Panc1 (cell line): ENCODE measurements at places on chromosomes 2 and 18.

DNA sequence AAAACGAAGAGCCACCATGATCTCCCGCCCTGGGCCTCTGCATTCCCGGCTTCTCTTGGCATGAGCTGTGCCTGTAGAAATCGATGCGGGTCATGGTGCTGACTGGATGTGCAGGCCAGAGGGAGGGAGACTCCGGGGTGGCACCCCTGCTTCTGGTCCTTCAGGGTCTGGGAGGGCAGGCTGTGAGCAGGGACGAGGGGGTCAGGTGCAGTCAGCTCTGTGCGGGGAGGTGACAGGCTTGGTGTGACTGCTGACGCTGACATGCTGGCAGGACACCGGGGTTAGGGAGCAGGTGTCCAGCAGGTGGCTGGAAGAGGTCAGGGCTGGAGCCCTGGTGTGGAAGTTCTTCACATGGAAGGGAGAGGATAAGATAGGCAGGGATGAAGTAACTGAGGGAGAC, 48.7 kb upstream of the KCNF1 start:
- DNase-seq, result no peak

GRCh38 chr18:2893676-2894075, 46.9 kb downstream of the EMILIN2 start:
- no peak for DNase-seq

GRCh38 chr18:27073404-27073830, 111.7 kb downstream of the CHST9 start:
- DNase-seq, result no peak

DNA sequence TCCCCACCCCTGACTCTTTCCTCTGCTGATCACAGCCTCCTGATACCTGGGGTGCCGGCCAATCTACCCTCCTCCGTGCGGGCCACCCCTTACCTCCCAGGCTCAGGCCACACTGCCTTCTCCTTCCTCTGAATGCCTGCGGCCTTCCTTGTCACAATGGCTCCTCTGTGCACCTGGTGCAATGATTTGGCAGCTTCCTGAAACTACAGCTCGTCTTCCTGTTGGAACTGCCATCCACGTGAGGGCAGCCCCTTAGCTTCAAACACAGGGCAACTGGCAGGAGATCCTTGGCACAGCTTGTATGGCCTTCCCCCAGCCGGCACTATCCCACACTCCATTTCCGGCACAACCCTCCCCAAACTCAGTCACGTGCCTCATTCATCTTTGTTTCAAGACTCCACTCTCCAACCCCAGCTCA, 69.0 kb downstream of the STPG4 start:
- no peak for DNase-seq

DNA sequence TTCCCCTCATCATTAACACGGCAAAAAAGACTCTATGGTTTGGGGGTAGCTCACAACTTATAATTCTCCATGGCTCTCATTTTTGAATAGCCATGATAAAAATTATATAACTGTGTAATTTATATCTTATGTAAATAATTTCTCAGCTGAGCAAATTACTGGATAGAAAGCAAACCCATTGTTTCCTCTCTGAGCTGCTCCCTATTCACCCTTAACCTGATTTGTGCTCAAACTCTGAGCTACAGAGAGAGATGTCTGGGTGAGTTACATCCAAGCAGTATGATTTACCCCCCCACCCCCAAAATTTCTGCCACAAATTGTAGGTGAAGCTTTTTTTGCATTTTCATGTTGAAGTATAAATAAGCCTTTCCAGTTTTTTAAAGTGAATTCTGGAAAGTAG, 123.7 kb downstream of the TFCP2L1 start:
- DNase-seq, result no peak

DNA sequence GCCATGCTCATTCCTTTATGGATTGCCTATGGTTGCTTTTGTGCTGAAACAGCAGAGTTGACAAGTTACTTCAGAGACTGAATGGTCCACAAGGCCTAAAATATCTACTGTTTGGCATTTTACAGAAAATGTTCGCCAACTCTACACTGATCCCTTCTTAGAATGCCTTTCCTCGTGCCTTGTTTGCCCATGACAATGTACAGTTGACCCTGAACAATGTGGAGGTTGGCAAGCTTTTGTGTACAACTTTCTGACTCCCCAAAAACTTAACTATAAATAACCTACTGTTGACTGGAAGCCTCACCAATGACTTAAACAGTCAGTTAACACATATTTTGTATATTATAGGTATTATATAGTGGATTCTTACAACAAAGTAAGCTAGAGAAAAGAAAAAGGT, 361.4 kb downstream of the EPHA4 start:
- no peak for DNase-seq

DNA sequence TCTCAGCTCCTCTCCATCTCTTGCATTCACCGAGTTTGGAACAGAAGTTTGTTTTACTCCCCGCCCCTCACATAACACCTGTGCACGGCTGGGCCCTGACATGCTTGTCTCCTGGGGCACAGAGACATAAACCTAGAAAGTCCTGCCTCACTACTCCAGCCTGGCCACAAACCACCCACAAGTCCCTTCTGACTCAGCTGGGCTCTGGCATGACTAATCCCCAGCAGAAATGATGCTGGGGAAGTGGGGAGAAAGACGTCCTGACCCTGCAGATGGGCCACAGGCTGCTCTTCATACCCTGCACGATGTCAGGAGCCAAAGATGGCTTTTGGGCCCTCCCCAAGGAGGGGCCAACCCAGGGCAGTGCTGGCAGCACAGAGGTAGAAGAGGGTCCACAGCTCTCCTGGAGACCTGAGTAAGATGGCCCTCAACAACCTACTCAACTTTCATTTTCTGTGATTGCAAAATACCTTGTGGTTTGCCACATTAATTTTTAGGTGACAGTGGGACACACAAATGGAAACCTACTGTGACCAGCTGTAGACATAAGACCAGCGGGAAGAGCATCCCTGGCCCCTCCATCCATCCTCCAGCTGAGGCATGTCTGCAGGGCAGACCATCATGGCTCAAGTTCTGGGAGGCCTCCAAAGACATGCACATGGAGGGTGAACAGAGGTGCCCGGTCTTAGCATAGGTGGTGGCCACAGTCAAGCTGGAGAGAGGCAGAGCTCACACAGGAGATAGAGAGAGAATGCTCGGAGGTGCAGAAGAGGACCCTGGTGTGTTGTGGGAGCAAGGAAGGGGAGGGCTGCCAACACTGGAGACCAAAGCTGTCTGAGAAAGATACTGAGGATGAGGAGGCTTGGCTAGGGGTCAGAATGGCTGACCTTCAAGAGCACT, 40.0 kb downstream of the DNMT3A start:
- no peak for DNase-seq

DNA sequence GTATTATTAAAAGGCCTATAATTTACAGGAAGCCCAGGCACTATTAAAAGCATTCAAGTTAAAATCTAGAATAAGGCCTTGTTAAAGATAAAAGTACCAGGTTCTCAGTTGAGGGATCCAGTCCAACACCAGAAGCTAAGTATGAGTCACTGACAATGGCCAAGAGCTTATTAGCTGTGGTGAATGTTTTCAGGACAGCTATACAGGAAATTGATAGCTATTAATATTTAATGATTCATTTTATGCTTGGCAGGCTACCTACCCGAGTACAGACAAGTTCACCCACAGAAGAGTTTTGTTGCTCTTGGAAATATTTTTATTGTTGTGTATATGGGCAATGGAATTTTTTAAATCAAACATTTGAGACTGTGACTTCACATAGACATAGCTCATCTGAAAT, 729.6 kb upstream of the ZNF804A start:
- no peak for DNase-seq

DNA sequence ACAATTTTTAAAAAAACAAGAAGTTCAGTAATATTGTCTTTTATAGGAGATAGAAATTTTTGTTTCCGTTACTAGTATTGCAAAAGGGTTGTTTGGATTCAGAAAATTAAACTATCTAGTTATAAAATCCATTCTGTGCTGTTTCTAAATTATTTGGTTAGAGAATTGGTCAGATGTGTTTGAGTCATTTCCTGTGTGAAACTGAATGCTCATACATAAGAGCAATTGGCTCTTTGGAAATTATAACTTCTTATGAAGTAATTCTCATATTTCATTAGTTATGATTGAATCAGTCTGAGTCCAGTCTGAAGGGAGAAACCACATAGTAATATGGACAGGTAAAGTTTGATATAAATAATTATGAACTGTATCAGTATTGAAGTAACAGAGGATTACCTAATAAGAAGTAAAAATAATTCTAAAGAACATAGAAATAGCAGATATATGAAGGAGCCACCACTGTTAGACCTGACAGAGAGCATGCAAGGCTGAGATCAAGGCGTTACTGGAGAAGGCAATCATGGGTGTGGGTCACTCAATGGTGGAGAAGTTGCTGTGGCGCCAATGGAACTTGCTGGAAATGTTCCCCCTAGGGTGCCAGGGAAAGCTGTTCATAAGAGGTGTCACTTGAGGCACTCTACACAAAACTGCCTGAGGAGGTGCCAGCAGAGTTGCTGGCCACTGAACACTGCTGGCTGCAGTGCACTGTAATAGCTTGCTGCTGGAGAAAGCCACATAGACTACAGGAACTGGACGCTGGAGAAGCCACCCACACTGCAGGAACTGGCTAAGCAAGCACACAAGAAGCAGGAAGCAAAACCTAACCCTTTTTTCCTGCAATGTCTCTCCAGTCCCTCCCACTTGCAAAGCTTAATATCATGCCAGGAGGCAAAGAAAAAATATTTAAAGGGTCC, 18.0 kb upstream of the FAP start:
- DNase-seq, result no peak
